ENCODE measurements at places on chromosomes 1 and 21.

DNA sequence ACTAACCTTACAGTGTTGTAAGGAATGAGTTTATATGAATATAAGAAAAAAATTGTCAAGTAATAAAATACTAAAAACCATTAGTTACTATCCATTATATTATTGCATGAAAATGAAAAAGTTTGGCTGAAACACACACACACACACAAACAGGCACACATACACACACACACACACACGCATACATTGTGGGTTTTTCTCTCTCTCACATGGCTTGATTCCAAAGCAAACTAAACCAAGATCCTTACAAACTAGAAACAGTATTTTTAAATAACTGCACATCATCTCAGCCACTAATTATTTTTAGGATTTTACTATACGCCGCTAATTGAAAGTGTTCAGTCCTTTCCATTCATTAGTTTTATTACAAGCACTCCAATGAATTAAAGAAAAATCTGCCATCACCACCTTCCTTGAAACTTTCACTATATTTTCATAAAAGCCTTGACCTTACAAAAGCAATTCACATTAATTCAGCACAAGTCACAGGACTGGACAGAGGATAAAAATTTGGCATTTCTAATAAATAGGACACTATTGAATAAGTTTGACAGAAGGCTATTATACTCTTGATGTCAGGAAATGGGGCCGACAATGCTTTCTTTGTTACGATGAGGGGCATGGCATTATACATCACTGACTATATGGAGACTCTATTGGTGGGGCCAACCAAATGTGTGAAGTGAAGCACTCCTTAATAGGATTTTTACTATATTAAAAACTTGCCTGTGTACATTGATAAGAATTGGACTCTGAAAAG, 187.0 kb upstream of the ESRRG start:
- no peak for DNase-seq

DNA sequence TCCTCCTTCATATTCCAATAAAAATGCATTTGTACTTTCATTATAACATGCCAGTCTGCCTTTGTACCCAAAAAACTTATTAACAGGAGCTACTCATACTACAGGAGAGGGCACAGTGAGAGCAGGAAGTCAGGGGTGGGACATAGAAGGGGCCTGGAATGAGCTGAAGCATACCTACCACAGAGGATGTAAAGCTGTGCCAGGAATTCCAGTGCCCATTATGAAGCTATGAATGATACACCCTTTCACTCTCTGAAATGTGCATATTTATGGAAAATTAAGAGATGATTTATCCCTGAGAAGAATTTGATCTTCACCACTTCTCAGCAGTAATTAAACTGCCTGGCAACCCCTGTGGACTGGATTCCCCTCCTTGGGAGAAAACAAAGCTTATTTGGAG, 65.8 kb downstream of the ATP5PO start:
- no peak for DNase-seq

DNA sequence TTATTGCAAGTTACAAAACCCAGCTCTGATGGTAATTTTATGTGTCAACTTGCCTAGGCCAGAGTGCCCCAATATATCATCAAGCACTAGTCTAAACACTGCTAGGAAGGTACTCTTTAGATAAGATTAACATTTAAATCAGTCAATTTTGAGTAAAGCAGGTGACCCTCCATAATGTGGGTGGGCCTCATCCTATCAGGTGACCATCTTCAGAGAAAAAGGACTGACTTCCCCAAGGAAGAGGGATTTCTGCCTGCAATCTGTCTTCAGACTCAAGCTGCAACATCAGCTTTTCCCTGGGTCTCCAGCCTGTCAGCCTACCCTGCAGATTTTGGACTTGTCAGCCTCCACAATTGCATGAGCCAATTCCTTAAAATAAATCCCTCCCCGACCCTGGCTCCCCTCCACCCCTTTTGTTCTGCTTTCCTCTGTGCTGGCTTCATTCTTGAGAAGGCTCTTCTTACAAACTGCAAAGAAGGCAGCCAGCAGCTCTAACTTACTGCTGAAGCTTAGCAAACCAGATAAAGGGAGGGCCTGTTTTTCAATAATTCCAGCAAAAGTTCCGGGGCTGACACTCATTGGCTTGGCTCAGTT, 56.4 kb upstream of the RUNX3 start:
- DNase-seq: no peak

- no peak for DNase-seq
These were observed 4.5 kb upstream of the LCE1F start for GRCh38 chr1:152770411-152770810.

GRCh38 chr1:153432874-153433681, 16.8 kb downstream of the S100A7A start:
- DNase-seq: no peak

DNA sequence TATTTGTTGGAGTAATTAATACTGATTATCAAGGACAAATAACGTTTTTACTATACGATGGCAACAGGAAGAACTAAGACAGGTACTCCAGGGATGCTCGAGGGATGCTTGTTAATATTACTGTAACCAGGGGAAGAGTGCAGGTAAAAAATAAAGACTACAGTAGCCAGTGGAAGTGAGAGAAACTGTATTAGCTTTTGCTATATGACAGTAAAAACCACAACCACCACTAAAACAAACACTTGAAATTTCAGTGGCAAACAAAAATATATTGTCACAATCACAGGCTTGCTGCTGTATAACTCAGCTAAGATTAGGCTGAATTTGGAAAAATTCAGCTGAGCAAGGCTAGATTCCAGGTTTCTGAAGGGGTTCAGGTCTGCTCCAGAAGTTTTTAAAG, 812.6 kb upstream of the ADGRL4 start:
- DNase-seq: no peak

DNA sequence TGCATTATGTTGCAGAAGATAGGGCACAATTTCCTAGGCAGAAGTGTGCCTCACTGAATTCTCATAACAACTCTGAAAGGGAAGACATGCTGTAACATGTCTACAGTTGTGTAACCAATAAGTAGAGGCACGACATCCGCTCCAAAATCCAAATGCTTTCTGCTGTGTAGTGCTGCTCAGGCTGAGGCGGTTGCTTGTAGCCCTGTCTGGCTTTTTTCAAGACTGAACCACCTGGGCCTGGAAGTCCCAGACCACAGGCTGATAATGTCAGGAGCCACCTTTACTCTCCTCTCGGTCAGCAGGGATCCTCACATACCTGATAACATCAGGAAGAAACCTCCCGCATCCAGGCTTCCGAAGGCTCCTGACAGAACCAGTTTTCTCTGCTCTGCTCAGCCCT, 10.9 kb downstream of the AKNAD1 start:
- no peak for DNase-seq

DNA sequence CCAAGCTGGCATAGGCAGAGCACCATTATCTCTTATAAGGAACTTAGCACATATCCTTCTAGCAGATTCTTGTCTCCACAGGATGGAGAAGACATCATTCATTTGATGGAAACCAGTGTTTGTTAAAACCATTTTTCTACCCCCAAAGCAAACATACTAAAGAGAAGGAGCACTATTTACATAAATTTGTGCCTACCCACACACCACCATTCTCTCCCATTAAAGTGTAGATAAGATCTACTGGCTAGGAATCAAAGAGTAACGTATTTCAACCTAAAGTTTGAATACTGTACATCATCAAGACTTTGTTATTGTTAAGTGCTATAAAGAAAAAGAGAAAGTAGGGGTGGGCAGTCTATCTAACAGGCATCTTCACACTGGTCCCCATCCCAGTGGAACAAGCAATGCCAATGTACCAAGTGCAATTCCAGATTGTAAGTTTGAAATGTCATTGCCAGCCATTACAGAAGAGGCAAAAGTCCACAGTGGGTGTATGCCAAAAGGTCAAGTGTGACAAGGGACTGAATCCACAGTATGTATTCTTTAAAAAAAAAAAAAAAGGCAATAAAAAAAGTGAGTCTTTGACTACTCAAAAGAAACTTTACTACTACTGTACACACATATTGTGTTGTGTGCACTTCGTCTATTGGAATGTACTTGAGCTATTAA, 18.8 kb downstream of the CCSAP start:
- DNase-seq: no peak

GRCh38 chr1:45009956-45010854, 919 bp downstream of the HECTD3 start:
- no peak for DNase-seq

- DNase-seq: no peak
These were observed 66.4 kb upstream of the BTG3 start for GRCh38 chr21:17679002-17679600.

- DNase-seq: no peak
These were observed 41.3 kb downstream of the NRDC start for GRCh38 chr1:51837243-51837642.

DNA sequence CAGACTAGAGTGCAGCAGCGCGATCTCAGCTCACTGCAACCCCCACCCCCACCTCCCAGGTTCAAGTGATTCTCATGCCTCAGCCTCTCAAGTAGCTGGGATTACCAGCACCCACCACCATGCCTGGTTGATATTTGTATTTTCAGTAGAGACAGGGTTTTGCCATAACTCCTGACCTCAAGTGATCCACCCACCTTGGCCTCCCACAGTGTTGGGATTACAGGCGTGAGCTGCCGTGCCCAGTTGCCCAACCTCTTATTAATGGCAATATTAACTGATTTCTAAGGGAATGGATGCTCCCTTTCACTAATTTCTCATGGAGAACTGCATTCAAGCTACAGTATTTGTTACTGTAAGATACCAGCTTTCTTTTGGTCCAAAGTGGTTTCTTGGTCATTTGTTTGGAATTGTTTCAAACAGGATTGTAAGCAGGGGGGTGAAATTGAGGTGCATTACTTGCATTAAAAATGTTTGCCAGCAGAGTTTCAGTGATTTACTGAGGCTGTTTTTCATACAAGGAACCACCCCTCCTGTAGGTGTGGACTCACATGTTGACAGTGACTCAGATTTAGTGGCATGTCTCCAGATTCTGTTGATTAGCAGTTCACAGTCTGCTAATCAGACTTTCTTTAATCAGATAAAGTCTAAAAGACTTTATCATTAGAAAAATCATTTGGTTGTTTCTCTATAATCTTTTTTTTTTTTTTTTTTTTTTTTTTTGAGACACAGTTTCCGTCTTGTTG, 3.9 kb upstream of the TGFBR3 start:
- DNase-seq: no peak

GRCh38 chr1:198879711-198880306, 241.0 kb downstream of the PTPRC start:
- DNase-seq: no peak

GRCh38 chr1:70043804-70044203, 161.6 kb downstream of the LRRC40 start:
- no peak for DNase-seq

DNA sequence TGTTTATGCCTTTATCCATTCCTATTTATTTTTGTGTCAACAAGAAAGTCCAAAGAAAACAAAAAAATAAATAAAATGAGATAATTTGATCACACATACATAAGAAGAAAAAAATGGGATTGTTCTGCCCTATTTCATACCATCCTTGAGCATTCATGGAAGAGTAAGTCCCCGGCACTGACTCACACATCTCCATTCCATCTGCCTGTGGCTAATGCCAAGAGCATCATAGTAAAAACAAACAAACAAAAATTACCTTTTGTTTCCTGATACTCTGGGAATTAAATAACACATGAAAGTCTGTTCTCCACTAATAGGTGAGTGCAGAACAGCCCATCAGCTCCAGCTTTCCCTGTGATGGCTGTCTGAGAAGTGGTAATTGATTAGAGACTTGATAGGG, 48.1 kb upstream of the BACE2 start:
- no peak for DNase-seq

DNA sequence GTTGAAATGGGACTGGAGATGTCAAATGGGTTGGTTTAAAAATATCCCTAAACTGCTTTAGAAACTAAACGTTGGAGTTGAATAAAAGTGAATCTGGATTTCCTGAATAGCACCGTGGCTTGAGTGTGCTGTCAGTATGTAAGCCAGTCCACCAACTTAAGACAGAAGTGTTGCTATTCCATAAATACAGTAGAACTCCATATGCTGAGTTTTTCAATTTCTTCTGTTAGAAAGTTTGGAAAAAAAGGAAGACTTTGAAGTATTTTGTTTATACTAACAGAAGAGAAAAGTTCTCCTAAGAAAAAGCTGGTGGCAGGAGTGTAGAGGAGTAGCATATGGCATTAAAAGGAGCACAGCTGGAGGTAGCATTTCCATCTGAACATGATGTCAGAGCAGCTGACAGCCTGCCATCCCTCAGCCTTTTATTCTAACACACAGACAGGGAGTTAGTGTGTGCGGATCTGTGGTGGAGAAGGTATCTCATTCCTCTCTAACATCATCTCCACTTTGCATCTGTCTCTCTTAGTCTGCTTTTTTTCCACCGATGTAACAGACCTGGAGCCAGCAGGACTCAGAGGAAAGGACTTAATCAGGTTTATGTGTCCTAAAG, at the start of gene ZBTB18:
ZBTB18 (plus strand) TSS at position 449 of the 610 bp plus-strand sequence; CDS start at position 598, 149 bp downstream.
- DNase-seq: no peak

GRCh38 chr1:87291107-87291506, 37.6 kb upstream of the LMO4 start:
- no peak for DNase-seq

Measured in stimulated activated CD8-positive, alpha-beta memory T cell treated with anti-CD3 and anti-CD28 coated beads, Interleukin-7, amount 100 ng/mL, for 1 hour (primary cell).